ENCODE measurements at places on chromosomes 11 and 22.

GRCh38 chr11:67300256-67300755 lies 3.0 kb upstream of the SSH3 start:
- DNase-seq, result no peak

GRCh38 chr22:22823131-22823810 lies 64.3 kb upstream of the IGLL5 start:
- no peak for DNase-seq

DNA sequence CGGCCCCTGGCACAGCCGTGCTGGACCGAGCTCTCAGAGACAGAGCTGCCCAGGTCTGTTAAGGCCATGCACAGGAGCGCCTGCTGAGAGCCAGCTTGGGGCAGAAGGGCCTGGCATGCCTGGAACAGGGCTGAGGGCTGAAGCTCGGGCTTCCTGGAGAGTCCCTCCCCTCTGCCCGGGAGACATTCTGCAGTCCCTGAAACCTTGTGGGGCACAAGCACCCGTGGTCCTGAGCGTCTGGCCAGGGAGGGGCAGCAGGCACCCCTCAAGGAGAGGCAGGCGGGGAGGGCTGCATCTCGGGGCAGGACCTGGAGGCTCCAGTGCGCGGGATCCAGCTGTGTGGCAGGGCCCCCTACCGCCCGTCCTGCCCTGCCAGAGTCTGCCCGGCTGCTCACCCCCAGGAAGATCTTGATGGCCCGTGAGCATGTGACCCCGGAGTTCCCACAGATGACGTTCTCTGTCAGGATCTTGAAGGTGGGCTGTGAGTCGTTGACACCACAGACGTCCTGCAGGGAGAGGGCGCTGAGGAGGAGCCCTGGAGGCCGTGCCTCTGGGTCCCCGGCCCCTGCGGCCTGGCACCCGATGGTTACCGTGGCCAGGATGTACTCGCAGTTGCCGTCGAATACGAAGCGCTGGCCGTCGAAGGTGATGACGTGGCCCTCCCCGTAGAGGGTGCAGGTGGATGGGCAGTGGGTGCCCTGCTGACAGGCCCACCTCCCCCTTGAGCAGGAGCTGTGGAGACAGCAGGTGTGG lies 10.9 kb downstream of the MUC6 start:
- DNase-seq, result no peak

- peak; percentile 34 for DNase-seq
Measured at GRCh38 chr11:3006505-3007260, 14.6 kb upstream of the NAP1L4 start.

GRCh38 chr22:35375031-35375430 lies 5.9 kb upstream of the HMOX1 start:
- DNase-seq, result no peak

Data from CD4-positive, alpha-beta T cell treated with Interleukin-17A for 1 hour (primary cell).